ENCODE measurements at places on chromosomes 1 and 21. TPM values are rescaled to one million over a fixed set of nuclear protein-coding genes. Genes with fewer than 3 reads are reported as not detected.

DNA sequence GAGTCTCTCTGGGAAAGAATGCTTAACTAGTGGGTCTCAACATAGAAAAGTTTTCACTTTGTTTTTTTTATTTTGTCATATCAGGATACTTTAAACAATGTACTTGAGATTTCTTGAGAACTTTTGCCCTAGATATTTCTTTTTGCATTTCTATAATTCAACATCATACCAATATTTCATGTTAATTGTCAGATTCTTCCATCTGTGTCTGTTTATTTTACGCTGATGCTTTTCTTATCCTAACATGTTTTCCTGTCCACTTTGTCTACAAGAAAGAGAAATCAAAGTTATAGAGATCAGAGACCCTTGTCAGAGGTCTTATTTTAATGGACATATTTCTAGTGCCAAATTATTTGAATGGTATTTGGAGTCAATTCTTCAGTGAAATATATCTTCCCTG lies 95.5 kb upstream of the B3GALT2 start:
- no peak for DNase-seq

GRCh38 chr1:170461762-170462384 lies 70.1 kb upstream of the GORAB start:
- no peak for DNase-seq

- no peak for DNase-seq
Measured at GRCh38 chr1:202225131-202225530, 31.5 kb downstream of the LGR6 start.

The PFKFB2 gene
- polyA plus RNA-seq: 1.0 TPM

The GRHL3 gene
- polyA plus RNA-seq: not detected

The KRTAP19-1 gene
- not detected for polyA plus RNA-seq

- DNase-seq: no peak
Measured at GRCh38 chr1:213793482-213794067, 194.2 kb upstream of the PROX1 start.

DNA sequence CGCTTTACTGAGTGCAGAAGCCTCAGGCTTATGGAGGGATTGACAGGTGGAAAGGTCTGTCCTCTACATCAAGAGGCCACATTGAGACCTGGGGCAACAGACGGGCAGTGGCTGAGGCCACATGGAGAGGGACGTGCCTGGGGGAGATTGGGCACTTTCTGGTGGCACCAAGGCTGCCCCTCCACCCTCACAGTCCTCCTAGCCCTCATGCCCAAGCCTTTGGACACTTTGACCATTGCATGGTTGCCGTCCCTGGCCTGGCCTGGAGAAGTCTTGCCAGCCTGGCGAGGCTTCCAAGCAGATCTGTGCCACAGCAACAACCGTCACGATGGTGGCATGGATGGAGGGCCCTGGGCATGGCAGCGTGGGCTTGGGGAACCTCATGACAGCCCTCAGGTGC lies 192.1 kb upstream of the VAMP3 start:
- DNase-seq: no peak

The SLC6A17 gene
- not detected for polyA plus RNA-seq

GRCh38 chr21:36661511-36662309 lies 37.2 kb upstream of the SIM2 start:
- no peak for DNase-seq

The C1orf185 gene
- polyA plus RNA-seq: not detected

GRCh38 chr1:109975718-109976117 lies 8.8 kb upstream of the AHCYL1 start:
- no peak for DNase-seq

All from naive thymus-derived CD8-positive, alpha-beta T cell (primary cell).